ENCODE measurements at places on chromosomes 6 and 20. TPM values are rescaled to one million over a fixed set of nuclear protein-coding genes. Genes with fewer than 3 reads are reported as not detected.
A peak's percentile ranks its signal among the peaks of the same experiment; 100 is the strongest.

IMPG1 gene
- total RNA-seq, result not detected

- no peaks in the 10 kb centered on the region for H3K36me3 ChIP-seq
- H3K27ac ChIP-seq, result no peak overlapping the region
- no peaks in the 10 kb centered on the region for H3K27me3 ChIP-seq
Observed at GRCh38 chr20:43665466-43666176, 1.3 kb upstream of the MYBL2 start.

DNA sequence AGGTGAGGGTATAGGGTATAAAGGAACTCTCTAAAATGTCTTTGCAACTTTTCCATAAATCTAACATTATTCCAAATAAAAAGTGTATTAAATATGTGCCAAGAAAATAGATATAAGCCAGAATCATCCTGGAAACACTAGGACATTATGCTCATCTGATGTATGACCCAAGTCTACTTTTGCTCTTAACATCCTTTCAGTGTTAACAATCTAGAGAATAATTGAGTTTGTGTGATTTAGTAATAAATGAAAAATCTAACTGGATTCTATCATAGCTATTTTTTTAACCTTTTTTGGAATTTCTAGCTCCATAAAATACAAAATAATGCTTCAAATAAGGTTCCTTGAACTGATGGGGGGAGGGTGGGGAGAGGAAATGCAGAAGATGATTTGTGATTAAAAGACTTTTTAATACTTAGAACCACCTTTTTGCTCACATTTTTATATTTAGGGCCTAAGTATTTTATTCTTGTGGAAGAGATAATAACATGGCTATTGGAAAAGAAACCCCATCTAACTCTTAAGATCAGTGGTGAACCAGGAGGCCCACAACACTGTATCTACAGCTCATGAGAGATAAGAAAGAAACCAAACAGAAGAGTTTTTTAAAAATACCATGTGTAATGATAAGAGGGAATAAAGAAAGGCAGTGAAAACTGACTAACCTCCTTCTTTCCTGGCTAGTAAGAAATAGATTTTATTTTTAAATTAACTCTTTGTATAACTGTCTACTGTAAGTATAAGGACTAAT is 68.5 kb downstream of the PDSS2 start:
- no peak for DNase-seq
- no peak overlapping the region for H3K27ac ChIP-seq
- H3K27me3 ChIP-seq, result no peaks in the 10 kb centered on the region
- H3K4me3 ChIP-seq, result no peak overlapping the region
- H3K4me1 ChIP-seq, result 0 out of 2 replicates have a peak, but pooled peaks cover 11% of the 10 kb centered on the region

GRCh38 chr20:18790787-18791186 is 22.8 kb upstream of the SCP2D1 start:
- DNase-seq, result no peak
- H3K4me1 ChIP-seq, result peaks cover 8% of the 10 kb centered on the region
- 0 out of 2 replicates have a peak, but pooled peaks cover 13% of the 10 kb centered on the region for H3K27me3 ChIP-seq
- no peak overlapping the region for H3K27ac ChIP-seq
- no peak overlapping the region for H3K4me3 ChIP-seq

- no peak overlapping the region for H3K4me3 ChIP-seq
- no peaks in the 10 kb centered on the region for H3K27me3 ChIP-seq
- no peaks in the 10 kb centered on the region for H3K36me3 ChIP-seq
- H3K4me1 ChIP-seq, result no peaks in the 10 kb centered on the region
- H3K27ac ChIP-seq, result no peak overlapping the region
Observed at GRCh38 chr20:33415948-33416347, 14.6 kb upstream of the CDK5RAP1 start.

TSBP1 gene
- total RNA-seq, result not detected

DNA sequence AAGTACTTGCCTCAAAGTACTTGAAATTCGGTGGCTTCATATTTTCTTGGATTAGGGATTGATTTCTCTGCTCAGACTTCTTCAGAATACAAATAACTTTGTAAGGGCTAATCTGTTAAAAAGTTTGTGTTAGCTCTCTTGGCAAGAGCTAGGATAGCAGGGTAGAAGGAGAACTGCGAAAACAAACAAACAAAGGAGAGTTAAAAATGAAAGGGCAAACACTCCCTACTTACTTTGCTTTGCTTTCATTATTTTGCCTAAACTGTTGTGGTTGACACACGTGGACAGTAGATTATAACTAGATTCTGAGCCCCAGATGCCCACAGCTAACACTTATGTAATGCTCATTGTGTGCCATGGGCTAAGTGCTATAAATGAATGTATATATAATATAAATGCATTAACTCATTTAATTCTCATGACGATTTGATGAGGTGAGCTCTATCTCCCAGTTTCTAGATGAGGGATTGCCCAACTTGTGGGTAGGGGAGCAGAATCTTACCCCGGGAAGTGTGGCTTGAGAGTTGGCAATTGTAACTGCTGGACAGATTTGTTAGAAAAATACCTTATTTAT is 48.7 kb downstream of the EYA4 start:
- no peaks in the 10 kb centered on the region for H3K4me1 ChIP-seq
- no peak overlapping the region for H3K4me3 ChIP-seq
- H3K27me3 ChIP-seq, result no peaks in the 10 kb centered on the region
- no peak overlapping the region for H3K27ac ChIP-seq

GRCh38 chr6:52233975-52234823 is 10.1 kb downstream of the IL17F start:
- no peak overlapping the region for H3K27ac ChIP-seq
- DNase-seq, result peak; percentile 10
- no peaks in the 10 kb centered on the region for H3K36me3 ChIP-seq

- H3K36me3 ChIP-seq, result no peaks in the 10 kb centered on the region
- H3K4me1 ChIP-seq, result no peaks in the 10 kb centered on the region
- no peak overlapping the region for H3K4me3 ChIP-seq
- no peak overlapping the region for H3K27ac ChIP-seq
Observed at GRCh38 chr6:6635869-6636268, 47.3 kb downstream of the LY86 start.

GRCh38 chr20:48733296-48733790 is 94.5 kb downstream of the PREX1 start:
- DNase-seq, result peak; percentile 43
- H3K27ac ChIP-seq, result no peak overlapping the region
- no peaks in the 10 kb centered on the region for H3K36me3 ChIP-seq
- H3K27me3 ChIP-seq, result no peaks in the 10 kb centered on the region

GRCh38 chr20:47319517-47320252 is 36.8 kb downstream of the ZMYND8 start:
- H3K27ac ChIP-seq, result peak overlapping the region; percentile 97
- peak overlapping the region; percentile 56 for H3K4me3 ChIP-seq
- peak; percentile 92 for DNase-seq
- H3K27me3 ChIP-seq, result no peaks in the 10 kb centered on the region
- peaks cover 2% of the 10 kb centered on the region for H3K36me3 ChIP-seq

ECHDC1 gene
- 51.4 TPM for total RNA-seq

GLP1R gene
- not detected for total RNA-seq

DNA sequence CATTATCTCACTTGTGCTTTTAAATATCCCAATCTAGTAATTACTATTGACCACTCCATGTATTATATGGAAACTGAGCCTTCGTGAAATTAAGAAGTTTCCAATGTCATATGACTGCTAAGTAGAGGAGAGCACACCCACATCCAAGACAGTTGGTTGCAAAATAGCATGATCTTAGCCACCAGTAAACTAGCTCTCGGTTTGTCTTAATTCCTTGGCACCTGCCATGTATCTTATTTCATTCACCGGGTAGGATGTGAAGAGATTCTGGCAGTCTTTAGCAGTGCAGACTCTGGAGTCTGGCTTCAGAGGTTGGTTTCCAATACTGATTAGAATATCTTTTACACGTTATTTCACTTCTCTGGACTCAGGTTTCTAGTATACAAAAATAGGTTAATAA is 270.3 kb downstream of the LAMA2 start:
- H3K36me3 ChIP-seq, result no peaks in the 10 kb centered on the region
- no peak overlapping the region for H3K27ac ChIP-seq
- H3K4me1 ChIP-seq, result no peaks in the 10 kb centered on the region

GRCh38 chr6:65700561-65700960 is 6.5 kb downstream of the EYS start:
- H3K4me3 ChIP-seq, result no peak overlapping the region
- H3K27ac ChIP-seq, result no peak overlapping the region
- no peak for DNase-seq
- H3K4me1 ChIP-seq, result no peaks in the 10 kb centered on the region
- no peaks in the 10 kb centered on the region for H3K27me3 ChIP-seq

DNA sequence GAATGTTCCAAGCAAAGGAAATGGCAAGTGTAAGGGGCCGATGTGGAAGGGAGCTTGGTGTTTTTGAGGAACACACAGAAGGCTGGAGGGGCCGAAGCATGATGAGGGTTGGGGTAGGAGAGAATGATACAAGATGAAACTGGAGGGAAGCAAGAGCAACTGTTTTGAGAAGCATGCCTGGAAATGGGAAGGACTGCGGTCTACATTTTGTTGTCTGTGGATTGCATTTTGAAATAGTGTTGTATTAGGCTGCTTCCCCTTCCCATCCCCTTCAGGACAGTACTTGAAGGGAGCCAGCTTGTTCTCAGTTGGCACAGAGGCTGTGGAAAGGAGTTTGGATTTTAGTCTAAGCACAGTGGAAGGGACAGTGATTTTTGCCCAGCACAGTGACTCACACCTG is 2.2 kb downstream of the TM9SF4 start:
- no peak for DNase-seq
- H3K27me3 ChIP-seq, result no peaks in the 10 kb centered on the region
- H3K4me1 ChIP-seq, result peaks cover 9% of the 10 kb centered on the region
- no peaks in the 10 kb centered on the region for H3K36me3 ChIP-seq
- no peak overlapping the region for H3K4me3 ChIP-seq

SLA2 gene
- total RNA-seq, result not detected

GRCh38 chr6:12608016-12608860 is 108.3 kb upstream of the PHACTR1 start:
- H3K4me1 ChIP-seq, result peaks cover 1% of the 10 kb centered on the region
- H3K27ac ChIP-seq, result no peak overlapping the region
- H3K4me3 ChIP-seq, result no peak overlapping the region
- no peak for DNase-seq
- H3K36me3 ChIP-seq, result no peaks in the 10 kb centered on the region
- no peaks in the 10 kb centered on the region for H3K27me3 ChIP-seq

All from PC-9 (cell line).